ENCODE measurements at places on chromosomes 12 and 14. TPM values are rescaled to one million over a fixed set of nuclear protein-coding genes. Genes with fewer than 3 reads are reported as not detected.

Gene FOXA1
- total RNA-seq: not detected

Gene TMEM132C
- total RNA-seq: 2.9 TPM

Gene USP44
- 6.2 TPM for total RNA-seq

Gene SLC35E3
- 3.3 TPM for total RNA-seq

Gene FZD10
- 0.97 TPM for total RNA-seq

Gene ADAMTS20
- not detected for total RNA-seq

Gene CAPZA3
- total RNA-seq: not detected

Gene PCED1B
- total RNA-seq: 0.92 TPM

Gene TAC3
- not detected for total RNA-seq

Gene SELPLG
- total RNA-seq: 9.6 TPM

Gene PLXNC1
- total RNA-seq: 7.9 TPM

Gene TEX52
- not detected for total RNA-seq

Gene NR4A1
- 53.0 TPM for total RNA-seq

Gene DDN
- not detected for total RNA-seq

Gene ELK3
- total RNA-seq: 25.3 TPM

Gene BDKRB1
- total RNA-seq: 0.42 TPM

Gene SMIM41
- 2.9 TPM for total RNA-seq

Gene DEGS2
- 0.06 TPM for total RNA-seq

Gene RNFT2
- 0.63 TPM for total RNA-seq

Gene CKAP4
- total RNA-seq: 31.3 TPM

Gene SLC7A7
- 17.8 TPM for total RNA-seq

Gene SYNJ2BP
- total RNA-seq: 37.3 TPM

Gene MGAT4C
- 0.34 TPM for total RNA-seq

Gene RNASE7
- total RNA-seq: not detected

Gene AHSA1
- 112 TPM for total RNA-seq

Gene PLA2G1B
- not detected for total RNA-seq

Gene GALNT9
- 0.58 TPM for total RNA-seq

Gene DBX2
- total RNA-seq: not detected

Gene SCN8A
- 0.42 TPM for total RNA-seq

Gene PRKD1
- 15.2 TPM for total RNA-seq

Gene POLE2
- 0.83 TPM for total RNA-seq

Gene VEZT
- 88.0 TPM for total RNA-seq

Gene TMEM132D
- not detected for total RNA-seq

Gene KCNA5
- 1.8 TPM for total RNA-seq
